ENCODE measurements at places on chromosomes 16 and 17.

DNA sequence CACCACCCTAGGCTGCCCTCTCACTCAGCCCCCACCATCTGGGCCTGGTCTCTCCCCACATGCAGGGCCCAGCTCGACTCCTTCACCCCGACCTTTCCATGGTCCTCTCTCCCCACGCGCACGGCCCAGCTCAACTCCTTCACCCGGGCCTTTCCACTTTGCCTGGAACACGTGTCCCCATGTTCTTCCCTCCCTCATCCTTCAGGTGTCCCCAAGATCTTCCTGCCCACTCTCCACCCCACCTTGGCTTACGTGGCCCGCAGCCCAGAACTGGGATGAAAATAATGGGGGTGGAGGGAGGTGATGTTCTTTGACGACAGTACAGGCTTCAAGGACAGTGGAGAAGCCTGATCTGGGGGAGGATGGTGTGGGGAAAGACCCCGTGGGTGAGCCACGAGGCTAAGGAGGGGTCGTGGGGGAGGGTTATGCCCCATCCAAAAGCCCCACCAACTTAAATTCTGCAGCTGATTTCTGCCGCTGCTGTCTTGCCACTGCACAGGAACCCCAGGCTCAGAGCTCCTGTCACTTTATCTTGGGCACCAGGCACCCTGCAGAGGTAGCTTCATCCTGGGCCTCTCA, 9.9 kb upstream of the MEAK7 start:
- no peak for DNase-seq

DNA sequence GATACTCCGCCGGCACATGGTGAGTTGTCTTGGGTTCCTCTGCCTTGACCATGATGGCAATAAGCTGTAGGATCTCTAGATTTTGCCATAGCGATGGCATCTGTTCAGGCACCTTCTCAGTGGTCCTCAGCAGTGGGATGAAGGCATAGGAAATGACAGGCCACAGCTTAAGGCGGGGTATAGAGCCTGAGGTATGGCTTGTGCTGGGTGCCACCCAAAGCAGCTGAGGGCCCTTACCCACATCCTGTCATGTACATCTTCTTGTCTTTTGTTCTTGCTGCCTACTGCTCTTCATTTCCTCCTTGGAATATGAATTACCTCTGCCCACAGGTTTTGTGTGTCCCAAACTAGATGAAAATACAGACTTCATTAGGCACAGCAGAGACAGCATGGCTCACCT, 29.5 kb downstream of the KAT7 start:
- DNase-seq, result peak; percentile 43

DNA sequence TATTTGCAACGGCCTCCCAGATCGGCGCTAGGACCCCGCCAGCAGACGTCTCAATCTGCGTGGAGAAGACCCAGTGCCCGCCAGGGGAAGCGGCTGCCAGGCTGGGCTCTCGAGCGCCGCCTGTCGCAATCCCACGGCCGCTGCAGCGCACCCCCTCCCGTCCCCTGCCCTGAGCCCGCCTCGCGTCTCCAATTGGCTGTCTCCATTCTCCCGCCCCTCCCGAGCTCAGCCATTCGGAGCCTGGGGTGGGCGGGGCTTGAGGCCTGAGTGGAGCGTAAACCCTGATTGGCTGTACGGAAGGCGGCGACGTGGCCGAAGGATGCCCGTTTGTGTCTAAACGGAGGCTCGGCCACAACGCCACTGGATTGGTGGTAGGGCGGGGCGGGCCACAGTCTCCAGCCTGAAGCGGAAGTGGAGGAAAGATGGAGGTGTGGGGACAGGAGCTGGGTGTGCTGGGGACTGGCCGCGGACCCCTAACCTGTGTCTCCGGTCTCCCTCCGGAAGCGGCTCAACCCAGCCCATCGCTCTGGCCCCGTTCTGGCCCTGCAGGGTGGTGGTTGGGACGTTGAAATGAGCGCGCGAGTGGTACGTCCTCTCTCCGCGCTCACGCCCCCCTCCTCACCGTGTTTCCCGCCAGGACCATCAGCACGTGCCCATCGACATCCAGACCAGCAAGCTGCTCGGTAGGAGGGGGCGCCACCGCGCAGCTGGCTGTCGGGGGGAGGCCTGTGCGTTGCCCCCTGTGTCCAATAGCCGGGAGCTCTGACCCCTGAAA, at the start of gene CDK5RAP3:
TSS of gene CDK5RAP3 (plus strand) at position 389 of the 775 bp plus-strand sequence. CDS start at position 423, 34 bp downstream.
- DNase-seq, result peak; percentile 95

DNA sequence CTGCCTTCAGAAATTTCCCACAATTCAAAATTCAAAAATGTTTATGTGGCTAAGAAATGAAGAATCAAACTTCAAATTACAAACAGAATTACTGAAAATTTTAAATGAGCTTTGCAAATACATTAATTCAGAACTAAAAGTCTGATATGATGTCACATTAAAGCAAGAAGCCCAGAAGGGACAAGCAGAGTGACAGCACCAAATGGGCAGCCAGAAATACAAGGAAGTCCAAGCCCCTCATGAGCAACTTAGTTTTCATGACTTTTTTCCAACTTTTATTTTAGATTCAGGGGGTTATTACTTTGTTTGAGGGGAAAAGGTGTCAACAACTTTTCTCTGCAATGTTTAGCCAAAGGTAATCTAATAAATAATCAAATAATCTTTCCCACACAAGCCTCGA, 21.5 kb downstream of the UBE2G1 start:
- no peak for DNase-seq

DNA sequence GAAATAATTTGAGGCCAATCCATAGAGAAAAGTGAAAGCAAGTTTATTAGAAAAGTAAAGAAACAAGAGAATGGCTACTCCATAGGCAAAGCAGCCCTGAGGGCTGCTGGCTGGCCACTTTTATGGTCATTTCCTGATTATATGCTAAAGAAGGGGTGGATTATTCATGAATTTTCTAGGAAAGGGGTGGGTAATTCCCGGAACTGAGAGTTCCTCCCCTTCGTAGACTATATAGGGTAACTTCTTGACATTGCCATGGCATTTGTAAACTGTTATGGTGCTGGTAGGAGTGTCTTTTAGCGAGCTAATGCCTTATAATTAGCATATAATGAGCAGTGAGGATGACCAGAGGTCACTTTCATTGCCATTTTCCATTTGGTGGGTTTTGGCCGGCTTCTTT, 4.4 kb downstream of the DHRS7B start:
- DNase-seq, result no peak

GRCh38 chr16:2008009-2008526, 1.6 kb downstream of the ZNF598 start:
- no peak for DNase-seq

GRCh38 chr17:41301204-41301790, 1.4 kb downstream of the KRTAP29-1 start:
- no peak for DNase-seq

- DNase-seq, result no peak
Observed at GRCh38 chr16:11200592-11200991, 55.4 kb downstream of the SOCS1 start.

- no peak for DNase-seq
Observed at GRCh38 chr16:5206331-5206990, 108.9 kb upstream of the EEF2KMT start.

DNA sequence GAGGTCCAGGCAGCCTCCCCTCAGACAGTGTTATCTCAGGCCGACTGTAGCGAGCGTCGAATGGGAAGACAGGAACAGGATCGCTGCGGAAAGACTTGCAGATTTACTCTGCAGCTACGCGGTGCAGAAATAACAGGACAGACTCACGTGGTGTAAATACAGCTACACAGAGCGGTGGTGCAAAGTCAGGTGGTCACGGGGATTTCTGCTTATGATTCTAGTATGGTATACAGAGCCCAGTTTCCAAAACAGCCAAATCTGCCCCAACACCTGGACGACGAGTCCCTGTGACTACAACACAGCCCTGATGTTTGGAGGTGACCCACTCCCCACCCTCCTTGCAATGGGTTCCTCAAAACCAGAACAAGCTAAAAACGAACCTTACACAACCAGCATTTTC, 40.6 kb upstream of the ABR start:
- no peak for DNase-seq

DNA sequence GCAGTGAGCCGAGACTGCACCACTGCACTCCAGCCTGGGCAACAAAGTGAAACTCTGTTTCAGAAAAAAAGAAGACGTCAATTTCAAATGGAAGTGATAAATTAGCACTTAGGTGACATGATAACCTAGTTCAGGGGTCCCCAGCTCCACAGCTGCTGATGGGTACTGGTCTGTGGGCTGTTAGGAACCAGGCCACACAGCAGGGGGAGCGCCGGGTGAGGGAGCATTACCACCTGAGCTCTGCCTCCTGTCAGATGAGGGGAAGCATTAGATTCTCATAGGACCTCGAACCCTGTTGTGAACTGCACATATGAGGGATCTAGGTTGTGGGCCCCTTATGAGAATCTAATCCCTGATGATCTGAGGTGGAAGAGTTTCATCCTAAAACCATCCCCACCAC, 253.0 kb downstream of the FOXL1 start:
- no peak for DNase-seq

DNA sequence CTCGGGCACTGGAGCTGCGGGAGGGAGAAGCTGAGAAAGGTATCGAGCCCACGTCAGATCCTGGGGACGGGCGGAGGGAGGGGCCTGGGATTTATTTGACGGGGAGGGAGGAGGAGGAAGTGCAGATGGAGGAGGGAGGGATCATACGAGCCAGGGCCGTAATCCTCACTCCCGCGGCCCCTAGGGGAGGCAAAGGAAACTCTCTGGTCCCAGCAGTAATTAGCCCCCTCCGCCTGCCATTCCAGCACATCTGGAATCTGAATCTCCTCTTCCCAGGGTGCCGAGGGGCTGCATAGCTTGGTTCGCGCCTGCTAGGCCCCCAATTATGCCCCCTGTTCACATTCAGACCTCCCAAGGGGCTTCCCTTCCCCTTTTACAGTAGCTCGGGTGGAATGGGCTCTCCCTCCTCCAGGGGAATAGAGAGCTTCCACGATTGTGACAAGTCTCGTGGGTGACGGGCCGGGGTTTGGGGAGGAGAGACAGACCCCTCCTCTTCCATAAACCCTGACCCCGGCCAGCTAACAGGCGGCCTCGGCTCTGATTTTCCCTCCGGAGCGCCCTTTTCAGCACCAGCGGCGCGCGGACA, at the start of gene SEZ6L2:
TSS of gene SEZ6L2 (minus strand) at position 35 of the 586 bp plus-strand sequence. CDS start 531 bp downstream, outside the sequence.
- no peak for DNase-seq

GRCh38 chr17:8189711-8190477, at the start of gene BORCS6:
BORCS6 (minus strand) TSS chr17:8190180; CDS start chr17:8190140, 40 bp downstream.
- peak; percentile 92 for DNase-seq

DNA sequence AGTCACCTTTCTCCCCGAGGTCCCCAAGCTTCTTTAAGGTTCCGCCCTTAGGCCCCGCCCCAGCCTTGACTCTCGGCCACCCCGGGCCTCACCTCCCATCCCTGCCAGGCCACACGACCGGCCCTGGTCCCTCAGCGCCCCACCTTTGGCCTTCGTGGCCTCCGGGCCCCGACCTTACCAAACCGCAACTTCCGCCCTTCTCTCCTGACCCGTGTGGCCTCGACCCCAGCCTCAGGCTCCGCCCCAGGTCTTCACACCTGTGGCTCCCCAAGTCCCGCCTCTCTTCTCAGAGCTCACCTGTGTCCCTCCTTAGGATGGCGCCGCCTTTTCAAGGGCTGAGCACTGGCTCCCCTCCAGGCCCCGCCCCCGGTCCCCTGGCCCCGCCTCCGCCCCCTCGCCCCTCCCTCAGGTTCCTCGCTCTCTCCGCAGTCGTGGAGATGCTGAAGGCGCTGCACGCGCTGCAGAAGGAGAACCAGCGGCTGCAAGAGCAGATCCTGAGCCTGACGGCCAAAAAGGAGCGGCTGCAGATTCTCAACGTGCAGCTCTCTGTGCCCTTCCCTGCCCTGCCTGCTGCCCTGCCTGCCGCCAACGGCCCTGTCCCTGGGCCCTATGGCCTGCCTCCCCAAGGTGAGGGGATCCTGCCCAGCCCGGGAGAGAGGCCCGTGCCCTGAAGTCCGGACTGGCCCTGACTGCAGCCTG, 10.0 kb upstream of the CISD3 start:
- DNase-seq, result no peak

GRCh38 chr17:79023180-79023705, 726 bp upstream of the C1QTNF1 start:
- DNase-seq, result no peak

DNA sequence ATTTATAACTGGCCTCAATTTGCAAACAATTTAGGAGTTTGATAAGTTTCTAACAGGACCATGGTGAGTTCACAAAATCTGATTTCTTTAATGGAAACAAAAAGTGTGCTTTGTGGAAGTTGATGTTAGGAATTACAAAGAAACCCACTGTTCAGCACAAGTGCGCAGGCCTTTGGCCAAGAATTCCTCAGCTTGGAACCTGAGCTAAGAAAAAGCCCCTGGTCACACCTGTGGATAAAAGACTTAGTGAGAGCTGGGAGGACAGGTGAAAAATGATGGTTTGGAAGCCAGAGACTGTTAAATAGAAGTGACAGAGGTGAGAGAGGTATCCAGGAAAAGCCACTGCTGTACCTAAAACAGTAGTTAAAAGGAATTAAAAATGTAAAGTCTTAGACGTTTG, 64.7 kb downstream of the PRKCA start:
- DNase-seq, result no peak

DNA sequence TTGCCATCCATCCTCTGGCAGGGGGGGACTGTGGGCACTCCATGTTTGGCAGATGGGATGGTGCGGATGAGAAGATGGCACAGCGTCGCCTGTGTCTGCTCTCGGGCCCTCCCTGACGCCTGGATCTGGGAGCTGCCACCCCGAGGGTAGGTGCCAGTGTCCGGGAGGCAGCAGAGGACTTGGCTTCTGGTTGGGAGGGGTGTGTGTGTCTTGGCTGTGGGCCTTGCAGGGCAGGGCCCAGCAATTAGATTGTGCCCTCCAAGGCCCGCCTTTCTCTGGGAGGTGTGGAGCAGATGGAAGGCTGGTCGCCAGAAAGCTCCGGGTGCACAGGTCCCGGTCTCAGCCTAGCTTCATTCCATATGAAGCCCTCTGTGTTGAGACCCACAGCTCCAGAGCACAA, 1.4 kb downstream of the RAP1GAP2 start:
- no peak for DNase-seq

DNA sequence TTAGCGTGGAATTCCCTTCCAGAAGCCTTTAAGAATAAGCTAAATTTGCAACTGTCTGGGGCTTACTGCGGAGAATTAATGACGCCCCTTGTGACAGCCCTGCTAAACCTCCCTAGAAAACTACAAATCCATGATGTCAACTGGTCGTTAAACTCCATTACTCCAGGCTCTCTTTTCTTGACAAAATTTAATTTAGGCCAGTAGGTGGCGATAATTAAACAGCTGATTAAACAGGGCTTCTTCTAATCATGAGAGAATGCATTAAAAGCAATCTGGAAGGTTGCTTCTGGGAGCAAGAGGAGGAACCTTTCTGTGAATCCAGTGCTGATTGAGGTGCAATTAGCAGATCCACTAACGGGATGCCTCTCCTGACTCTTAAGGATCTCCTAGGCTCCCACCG, 8.1 kb upstream of the NLRP1 start:
- no peak for DNase-seq

DNA sequence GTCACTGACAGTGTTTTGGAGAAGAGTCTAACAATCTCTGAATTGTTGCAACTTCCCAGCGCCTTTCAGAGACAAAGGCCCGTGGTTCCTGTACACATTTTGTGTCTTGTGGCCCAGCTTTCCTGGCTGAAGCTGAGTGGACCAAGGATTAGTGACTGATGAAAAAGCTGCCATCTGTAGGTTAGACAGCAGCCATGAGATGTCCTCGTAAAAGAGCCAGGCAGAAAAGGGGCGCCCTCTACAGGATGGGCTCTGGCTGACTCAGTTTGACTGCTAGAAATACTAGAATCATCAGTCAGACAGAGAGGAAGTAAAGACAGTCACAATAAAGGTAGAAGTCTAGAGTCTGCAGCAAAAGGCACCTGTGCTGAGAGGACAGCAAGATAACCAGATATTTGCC, 26.5 kb upstream of the NF1 start:
- no peak for DNase-seq

- no peak for DNase-seq
Observed at GRCh38 chr17:82599674-82600661, 48.3 kb downstream of the WDR45B start.
